ENCODE measurements at places on chromosomes 2 and 18.

GRCh38 chr2:215651412-215651811 lies 215.5 kb upstream of the FN1 start:
- DNase-seq = no peak

DNA sequence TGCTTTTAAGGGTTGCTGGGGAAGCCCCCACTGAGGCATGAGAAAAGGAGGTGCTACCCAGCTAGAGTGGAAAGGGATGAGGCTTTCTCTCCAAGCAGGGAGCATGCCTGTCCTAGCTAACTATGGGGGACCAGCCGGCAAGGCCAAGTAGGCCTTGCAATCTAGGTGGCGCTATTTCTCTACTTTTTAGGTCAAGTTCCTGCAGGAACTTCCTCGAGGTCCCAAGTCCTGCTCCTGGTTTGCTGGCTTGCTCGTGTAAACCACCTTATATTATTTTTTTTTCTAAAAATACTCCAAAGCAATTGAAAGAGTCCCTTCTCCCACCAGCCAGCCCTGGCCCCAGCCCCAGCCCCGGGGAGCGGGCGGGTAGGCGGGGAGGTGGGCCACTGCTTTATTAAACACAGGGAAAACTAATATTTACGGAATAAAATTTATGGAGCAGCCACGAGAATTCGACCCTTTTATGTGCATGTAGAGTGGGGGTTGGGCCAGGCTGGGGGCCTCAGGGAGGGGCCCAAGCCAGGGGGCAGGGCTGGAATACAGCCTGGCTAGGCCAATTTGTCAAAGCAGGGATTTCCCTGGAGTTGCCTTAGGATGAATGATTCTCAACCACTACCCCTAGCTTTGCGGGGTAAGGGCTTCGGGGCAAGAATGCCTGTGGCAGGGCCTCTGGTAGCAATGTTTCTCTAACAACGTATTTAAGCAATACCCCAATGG lies 12.8 kb upstream of the IHH start:
- DNase-seq = peak; percentile 45

- no peak for DNase-seq
Observed at GRCh38 chr18:11167778-11168177, 18.4 kb upstream of the PIEZO2 start.

DNA sequence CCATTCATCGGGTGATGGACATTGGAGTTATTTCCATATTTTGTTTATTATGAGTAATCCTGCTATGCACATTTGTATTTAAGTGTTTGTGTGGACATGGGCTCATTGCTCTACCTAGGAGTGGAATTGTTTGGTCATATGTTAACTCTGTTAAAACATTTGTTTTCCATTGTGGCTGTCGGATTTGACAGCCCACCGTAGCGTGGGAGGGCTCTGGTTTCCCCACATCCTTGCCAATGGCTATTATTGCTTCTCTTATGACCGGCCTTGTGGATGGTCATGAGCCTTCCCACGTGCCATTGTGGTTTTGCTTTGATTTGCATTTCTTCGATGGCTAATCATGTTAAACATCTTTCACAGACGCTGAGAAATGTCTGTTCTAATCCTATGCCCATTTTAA lies 92.0 kb downstream of the ZNF236 start:
- DNase-seq = no peak

- no peak for DNase-seq
Observed at GRCh38 chr2:121489284-121489683, 41.4 kb upstream of the RNU4ATAC start.

- no peak for DNase-seq
Observed at GRCh38 chr2:62743506-62743905, 38.0 kb downstream of the EHBP1 start.

DNA sequence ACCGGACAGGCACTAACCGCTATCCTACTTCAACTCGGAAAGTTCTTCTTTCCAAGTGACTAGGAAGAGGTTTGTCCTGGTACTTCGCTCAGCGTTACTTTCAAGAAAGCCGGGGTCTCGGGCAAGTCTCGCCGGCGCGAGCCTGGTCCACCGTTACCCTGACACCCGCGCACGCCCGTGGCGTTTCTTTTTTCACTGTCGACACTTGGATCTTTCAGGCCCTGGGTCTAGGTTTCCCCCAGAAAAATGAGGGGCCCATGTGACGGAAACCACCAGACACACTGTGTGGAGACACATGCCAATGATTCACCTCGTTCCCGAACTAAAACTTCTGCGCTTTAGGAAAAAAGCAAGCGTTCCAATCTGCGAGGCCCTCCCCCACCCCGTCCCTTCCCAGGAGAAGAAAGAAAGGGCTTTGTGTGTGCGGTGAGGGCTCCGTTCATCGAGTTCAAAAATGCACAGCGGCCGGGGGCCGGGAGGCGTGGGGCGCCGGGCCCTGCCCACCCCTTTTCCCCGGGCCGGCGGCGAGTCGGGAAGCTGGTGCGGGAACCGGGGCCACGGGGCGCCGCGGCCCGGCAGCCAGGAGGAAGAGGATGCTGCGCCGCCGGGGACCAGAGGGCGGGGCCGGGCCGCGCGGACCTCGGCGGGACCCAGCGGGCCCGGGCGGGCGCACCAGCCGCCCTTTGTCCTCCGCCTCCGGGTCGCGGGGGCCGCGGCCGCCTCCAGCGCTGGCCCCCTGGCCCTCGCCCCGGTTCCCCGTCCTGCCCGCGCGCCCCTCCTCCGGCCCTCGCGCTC lies 2.6 kb downstream of the ZNF521 start:
- peak; percentile 11 for DNase-seq

- DNase-seq = no peak
Observed at GRCh38 chr2:24122366-24123194, 554 bp downstream of the PFN4 start.

DNA sequence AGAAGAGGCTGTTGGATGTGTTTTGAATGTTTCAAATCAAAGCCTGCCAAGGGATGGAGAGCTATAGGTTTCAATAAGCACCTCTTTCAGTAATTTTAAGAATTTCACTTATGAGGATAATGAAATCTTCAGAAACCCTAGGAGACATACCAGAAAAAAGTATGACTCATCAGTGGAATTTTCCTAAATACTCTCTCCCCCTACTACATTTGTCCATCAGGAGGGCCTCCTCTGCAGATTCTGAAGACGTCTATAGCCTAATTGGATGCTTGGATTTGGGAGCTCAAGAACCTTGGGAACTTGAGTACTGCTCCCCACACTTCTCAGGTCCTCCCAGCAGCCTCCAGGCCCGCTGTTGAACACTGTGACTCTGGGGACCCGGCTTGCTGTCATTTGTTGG lies 374.3 kb downstream of the SLC4A3 start:
- DNase-seq = no peak

GRCh38 chr18:35267809-35268208 lies 22.2 kb downstream of the ZSCAN30 start:
- DNase-seq = no peak

DNA sequence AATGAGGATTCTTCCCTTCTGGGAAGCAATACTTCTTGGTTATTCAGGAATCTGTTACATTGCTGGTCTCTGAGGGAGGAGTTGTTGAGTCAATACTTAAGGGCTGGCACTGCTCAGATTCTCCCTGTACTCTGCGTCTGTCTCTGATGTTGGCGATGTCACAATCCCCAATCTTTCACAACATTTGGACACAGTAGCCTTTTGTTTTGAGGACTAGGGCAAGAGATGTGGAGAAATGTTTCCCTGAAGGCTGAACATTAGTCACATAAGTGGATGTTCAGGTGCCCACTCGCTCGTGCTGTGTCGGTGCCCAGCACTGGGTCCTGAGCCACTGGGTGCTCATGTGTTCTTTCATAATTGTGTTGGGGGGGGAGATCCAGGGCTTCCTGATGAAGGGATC lies 55.0 kb downstream of the MAPK4 start:
- no peak for DNase-seq

GRCh38 chr2:241641631-241642030 lies 4.1 kb downstream of the ATG4B start:
- DNase-seq = no peak

DNA sequence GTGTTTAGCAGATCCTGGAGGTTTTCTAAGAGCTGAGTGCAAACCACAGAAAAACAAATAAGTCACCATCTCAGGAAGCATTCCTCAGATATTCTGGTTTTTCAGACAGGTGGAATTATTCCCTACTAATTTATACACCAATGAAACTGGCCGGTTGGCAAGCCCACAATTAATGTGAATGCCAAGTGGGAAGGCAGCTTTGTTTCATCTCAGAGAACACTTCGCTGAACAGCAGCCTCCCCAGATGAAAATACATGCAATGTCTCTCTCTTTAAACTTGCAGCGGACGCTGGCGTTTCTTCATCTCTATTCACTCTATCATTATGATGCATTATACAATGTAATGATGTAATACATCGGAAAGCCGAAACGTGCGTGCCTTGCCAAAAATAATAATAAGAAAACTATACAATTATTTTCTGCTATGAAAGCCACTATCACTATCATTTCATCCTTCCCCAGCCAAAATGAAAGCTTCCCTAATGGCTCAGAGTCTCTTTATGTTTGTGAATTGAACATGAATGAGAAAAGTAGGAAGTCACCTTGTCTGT lies 649.4 kb downstream of the BCL11A start:
- DNase-seq = no peak

DNA sequence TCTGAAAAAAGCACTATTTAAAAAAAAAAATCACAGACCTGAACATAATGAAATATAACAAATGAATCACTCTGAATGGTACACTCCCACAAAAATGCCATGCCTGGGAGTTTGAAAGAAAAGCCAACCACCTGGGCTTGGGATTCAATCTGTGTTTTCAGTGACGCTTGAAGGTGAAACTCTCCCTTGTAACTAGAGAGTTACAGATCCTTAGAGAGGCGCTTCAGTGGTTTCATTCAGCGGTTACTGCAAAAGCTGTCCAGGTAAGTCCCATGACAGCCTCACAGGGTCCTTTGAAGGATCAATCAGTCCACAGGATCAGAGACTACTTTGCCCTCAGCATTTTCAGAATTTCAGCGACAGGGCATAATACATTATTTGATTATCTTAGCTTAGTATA lies 627.3 kb downstream of the IRS1 start:
- DNase-seq = no peak

DNA sequence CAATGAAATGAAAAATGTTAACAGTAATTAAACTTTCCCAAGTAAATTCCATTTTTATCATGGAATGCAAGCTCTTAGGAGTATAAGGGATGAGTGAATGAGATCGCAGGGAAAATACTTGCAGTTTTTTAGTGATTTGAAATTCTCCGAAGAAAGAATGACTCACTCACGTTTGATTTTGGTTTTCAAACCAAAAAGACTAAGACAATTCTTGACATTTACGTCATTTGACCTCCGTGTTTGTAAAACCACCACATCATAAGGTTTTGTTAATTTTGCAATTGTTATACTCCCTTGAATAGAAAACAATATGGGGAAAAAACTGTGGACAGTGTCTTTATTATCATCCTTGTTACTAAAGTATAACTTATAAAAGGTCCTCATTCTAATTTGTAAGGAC lies 29.4 kb downstream of the COL4A4 start:
- no peak for DNase-seq

GRCh38 chr2:46655551-46656436 lies 176.4 kb downstream of the TMEM247 start:
- no peak for DNase-seq

GRCh38 chr18:42305869-42306593 lies 351.0 kb downstream of the PIK3C3 start:
- DNase-seq = no peak

DNA sequence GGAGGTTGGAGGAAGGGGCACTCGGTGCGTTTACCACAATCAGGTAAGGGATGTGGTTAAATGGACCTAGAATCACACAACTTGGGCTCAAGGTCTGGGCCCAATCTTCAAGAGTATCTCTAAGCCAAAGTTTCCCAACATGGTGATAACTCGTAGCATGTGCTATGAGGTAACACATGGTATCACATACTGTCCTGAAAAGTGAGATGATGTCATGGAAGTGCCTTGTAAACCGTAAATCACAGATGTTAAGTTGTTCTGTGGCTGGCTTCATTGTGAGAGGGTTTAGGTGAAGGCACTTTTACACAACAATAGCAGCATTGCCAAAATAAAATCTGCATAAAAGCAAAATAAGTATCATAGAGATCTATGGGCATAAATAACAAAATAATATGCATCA lies 551.8 kb downstream of the PLCL1 start:
- no peak for DNase-seq

GRCh38 chr2:12300927-12301326 lies 415.8 kb upstream of the TRIB2 start:
- DNase-seq = no peak

GRCh38 chr2:236047886-236048540 lies 120.2 kb downstream of the GBX2 start:
- DNase-seq = no peak

- no peak for DNase-seq
Observed at GRCh38 chr2:231099918-231100317, 24.9 kb downstream of the HTR2B start.

DNA sequence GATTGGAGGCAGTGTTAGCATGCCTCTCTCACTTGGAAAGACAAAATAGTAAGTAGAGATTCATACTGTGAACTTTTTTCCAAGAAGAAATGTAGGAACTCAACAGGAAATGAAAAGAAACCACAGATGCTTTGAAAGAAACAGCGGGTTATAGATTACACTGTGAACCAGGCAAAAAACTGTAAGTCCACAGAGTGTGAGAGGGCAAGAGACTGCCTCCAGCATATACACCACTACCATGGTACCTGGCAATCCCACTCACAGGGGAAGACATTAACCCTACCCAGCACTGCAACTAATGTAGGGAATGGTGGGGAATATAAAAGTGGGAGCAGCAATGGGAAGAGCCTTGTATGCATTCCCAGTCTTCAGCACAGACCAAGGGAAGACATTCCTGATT lies 150.6 kb upstream of the GALNT5 start:
- no peak for DNase-seq

DNA sequence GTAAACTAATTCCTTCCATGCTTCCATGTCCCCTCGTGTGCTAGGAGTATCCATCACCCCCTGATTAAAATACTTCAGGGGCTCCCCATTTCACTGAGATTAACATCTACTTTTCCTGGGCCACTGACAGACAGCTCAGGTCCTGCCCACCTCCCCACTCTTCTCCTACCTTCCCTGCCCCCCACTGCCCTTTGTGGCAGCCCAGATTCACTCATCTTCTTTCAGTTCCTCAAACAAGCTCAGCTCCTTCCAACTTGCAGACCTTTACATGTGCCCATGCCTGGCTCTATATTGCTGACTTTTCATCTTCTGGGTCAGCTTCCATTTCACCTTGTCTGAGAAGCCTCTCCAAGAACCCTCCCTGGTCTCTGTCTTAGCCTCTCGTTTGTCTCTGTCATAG lies 12.0 kb downstream of the RUFY4 start:
- peak; percentile 59 for DNase-seq

- DNase-seq = no peak
Observed at GRCh38 chr2:104658904-104659591, 194.9 kb upstream of the POU3F3 start.

- no peak for DNase-seq
Observed at GRCh38 chr2:17245906-17246305, 272.3 kb downstream of the RAD51AP2 start.

- no peak for DNase-seq
Observed at GRCh38 chr18:37432436-37433195, 133.0 kb downstream of the CELF4 start.

- DNase-seq = no peak
Observed at GRCh38 chr2:241088376-241088775, 13.7 kb downstream of the MTERF4 start.

GRCh38 chr2:98729652-98730051 lies 1.3 kb downstream of the MGAT4A start:
- no peak for DNase-seq

GRCh38 chr2:109294523-109294922 lies 165.5 kb downstream of the SH3RF3 start:
- DNase-seq = no peak

GRCh38 chr2:241846406-241846805 lies 12.3 kb downstream of the PDCD1 start:
- no peak for DNase-seq

All from GM12891 (cell line).